ENCODE measurements at places on chromosomes 2 and 18. TPM values are rescaled to one million over a fixed set of nuclear protein-coding genes. Genes with fewer than 3 reads are reported as not detected.
A peak's percentile ranks its signal among the peaks of the same experiment; 100 is the strongest.

Gene MAB21L4
- not detected for total RNA-seq

- DNase-seq: no peak
Measured at GRCh38 chr2:191206613-191207471, 38.4 kb upstream of the MYO1B start.

DNA sequence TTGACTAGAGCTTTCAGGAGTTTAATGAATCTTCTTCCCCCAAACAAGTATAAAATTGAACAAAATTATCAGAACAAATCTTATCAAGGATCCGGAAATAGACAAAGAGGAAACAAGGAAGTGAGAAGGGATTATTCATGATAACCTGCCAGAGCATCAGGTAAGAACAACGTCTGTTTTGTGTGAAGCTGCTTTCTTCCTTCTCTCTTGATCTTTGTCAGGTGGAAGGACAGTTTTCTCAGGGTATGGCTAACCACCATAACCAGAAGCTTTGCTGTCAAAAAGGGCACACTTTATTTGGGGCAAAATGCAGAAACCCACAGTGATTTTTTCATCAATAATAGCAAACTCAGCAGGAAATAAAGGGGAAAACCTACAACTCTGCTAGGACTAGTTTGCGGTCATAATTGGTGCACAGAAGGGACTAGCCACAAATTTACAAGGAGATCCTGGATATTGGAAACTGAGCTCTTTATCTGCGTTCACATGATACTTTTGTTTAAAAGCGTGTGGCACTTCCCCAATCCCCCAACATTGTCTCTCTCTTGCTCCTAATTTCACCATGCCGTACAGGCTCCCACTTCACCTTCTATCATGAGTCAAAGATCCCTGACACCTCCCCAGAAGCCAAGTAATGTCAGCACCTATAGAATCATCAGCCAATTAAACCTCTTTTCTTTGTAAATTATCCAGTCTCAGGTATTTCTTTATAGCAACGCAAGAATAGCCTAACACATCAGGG is 124.2 kb downstream of the FSIP2 start:
- DNase-seq: no peak

DNA sequence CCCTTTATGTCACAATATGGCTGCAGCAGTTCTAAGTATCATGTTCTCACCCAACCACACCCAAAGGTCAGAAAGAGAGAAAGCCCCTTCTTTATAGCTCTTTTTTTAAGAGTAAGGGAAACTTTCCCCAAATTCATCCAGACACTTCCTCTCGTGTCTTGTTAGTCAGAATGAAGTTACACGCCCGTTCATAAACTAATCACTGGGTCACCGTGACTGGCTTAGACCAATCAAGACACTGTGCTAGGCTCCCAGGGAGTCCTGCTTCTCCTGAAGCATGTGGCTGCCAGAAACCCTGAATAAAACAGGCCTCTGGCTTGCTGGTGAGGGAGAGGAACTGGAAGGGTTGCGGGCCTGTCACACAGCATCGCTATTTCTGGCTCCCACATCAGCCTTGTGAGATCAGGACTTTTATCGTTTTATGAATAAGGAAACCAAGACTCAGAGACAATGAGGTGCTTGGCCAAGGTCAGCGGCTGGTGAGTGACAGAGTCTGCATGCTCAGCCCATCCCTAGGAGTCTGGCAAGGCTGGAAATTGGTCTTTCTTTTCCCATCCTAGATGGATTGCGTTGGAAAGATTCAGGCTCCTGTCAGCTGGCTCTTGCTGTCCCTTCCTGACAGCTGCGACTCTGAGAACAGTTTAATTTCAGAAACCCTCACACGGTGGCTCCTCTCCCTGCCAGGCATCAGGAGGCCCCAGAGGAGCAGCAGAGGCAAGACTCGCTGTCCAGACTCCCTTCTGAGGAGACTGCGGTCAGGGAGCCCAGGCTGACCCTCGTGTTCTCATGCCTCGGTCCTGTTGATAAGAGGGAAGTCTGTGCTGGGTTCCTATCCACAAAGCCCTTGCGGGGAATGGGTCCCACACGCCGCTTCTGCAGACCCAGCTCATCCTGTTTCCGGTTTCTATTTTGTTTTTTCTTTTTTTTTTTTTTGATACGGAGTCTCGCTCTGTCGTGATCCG is 104.5 kb upstream of the TAF1B start:
- DNase-seq: peak; percentile 19

DNA sequence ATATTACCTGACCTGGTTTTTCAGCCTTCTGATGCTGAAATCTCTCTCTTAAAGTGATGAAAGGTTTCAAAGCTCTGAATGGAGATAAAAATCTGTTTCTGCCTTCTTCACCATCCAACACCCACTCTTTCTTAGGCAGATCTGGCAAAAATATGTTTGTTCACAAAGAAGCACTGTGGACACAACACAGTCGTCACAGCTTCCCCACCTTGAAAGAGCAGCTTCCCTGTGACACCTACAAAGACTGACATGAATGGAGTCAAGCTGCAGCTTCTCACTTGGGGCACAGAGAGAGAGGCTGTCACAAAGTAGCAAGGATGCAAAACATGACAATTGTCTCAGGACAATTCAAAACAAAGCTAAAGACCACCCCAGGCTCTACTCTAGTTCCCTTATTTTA is 86.5 kb downstream of the ICOS start:
- DNase-seq: no peak

DNA sequence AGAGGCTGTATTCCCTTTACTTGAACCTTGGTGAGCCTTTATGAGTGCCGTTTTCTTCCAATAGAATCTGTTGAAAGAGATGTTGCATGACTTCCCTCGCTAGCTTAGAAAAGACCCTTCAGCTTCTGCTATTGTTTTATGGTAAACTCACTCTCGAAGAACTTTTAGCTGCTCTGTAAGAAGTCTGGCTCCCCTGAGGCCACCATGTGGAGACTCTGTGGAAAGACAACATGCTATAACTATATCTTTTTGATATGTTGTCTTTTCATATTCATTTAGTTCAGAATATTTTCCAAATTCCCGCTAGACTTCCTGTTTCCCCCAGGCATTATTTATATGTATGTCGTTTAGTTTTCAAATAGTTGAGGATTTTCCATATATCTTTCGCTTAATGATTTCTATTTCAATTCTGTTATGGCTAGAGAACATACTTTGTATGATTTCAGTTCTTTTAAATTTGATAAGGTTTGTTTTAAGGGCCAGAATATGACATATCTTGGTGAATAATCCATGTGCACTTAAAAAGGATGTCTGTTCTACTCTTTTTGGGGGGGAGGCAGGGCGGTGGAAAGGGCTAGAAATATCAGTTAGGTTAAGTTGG is 64.1 kb downstream of the PTPN4 start:
- DNase-seq: no peak
